NCI-H146 (cell line): ENCODE measurements at places on chromosomes 13 and 19.

DNA sequence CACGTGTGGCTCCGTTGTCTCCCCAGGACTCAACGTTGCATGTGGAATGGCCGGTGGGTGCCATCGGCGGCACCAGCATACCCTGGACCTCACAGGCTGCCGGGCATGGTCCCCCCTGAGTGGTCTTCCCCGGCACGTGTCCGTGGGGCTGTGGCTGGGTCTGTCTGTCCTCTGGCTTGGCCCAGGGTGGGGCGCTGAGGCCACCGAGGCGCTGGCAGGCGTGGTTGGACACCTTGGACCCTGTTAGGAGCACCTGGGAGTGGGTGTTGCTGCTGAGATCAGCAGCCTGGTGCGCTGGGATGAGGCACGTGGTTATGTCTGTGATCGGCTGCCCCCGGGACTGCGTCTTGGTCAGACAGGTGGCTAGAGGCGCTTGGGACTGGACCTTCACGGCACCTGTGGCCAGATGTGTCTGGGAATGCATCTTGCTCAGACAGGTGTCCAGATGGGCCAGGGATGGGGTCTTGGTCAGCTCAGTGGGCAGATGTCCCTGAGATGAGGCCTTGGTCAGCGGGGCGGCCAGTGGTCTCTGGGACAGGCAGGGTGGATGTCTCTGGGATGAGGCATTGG, 9.2 kb downstream of the IQCN start:
- DNase-seq, result no peak

DNA sequence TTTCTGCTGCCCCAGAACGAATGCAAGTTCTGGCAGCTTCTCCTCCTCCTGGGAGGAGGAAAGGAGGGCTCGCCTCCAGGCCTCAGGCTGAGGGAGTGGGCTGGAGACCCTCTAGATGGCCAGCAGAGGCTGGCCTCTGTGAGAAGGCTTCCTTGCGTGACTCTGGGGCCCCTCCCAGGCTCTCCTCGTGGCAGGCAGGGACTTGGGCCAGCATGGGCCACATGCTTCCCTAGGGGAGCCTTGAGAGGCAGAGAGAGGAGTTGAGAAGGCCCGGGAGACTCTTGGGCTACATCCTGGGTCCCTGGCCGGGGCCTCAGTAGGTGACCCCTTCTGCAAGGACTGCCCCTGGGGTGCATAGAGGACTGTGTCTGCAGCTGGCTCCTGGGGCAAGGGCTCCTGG, 25.9 kb downstream of the LYL1 start:
- no peak for DNase-seq

DNA sequence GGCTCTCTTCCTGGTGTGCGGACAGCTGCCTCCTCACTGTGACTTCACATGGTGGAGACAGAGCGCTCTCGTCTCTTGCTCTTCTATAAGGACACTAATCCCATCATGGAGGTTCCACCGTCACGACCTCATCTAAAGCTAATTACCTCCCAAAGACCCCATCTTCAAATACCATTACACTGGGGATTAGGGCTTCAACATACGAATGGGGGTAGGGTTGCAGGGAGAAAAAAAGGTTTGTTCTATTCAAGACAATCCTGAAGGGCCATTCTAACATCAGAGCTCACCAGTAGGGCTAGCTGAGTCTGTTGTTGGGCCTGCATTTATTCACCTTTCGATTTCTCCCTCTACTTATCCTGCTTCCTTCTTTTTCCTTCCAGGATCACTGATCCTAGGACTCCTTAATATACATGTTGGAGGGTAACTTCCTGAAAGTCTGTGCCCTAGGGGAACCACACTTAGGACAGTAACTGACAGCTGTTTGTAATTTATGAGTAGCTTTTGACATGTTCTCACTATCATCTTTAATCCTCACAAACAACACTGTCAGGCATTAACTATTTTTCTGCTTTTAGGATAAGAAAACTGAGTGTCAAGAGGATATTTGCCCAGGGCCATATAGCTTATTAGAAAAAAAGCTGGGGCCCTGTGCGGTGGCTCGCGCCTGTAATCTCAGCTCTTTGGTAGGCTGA, 18.8 kb upstream of the GTF2F2 start:
- no peak for DNase-seq

DNA sequence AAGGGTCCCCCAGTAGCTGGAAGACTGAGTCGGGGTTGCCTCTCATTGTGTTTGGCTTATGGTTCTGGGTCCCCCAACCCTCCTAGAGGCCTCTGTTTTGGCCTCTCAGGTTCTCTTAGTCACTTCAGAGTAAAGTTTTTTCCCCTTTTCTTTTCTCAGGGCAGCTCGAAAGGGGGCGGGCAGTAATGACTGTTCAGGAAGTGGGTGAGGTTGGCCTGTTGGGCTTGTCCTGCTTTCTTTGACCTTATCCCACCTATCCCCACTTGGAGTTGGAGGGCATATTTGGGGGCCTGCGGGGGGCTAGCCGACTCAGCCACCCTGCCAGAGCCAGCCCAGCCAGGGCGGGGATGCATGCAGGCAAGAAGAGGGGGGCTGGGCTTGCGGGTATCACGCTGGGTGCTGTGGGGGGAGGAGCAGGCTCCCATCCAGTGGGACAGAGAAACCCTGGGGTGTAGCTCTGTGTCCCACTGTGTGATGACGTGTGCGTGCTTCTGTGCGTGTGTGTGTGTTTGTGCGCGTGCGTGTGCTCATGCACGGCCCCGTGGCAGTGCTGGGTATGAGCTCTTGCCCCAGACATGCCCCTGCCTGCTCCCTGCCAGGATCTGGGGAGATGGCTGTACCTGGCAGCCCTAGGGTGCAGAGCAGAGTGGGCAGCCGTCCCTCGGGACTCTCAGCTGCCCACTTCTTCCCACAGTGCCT, 1.4 kb downstream of the CIC start:
- no peak for DNase-seq
